ENCODE measurements at places on chromosomes 1 and 21.

DNA sequence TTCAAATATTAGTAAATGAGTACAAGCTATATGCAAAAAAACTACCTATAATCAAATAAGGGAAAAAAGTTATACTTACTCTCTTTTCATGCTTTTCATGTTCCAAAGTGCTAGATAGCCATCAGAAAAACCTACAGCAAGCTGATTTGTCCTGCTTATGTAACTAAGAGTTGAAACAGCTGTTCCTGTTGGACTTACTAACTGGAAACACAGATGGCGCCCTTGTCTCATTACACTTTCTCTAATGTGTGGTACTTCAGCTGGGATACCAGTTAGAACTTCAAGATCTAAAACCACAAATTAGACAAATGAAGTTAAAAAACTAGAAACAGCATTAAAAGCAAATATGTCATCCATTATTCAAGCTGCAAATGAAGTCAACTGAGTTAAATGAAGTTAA is 24.3 kb downstream of the AHCTF1 start:
- no peak for DNase-seq

DNA sequence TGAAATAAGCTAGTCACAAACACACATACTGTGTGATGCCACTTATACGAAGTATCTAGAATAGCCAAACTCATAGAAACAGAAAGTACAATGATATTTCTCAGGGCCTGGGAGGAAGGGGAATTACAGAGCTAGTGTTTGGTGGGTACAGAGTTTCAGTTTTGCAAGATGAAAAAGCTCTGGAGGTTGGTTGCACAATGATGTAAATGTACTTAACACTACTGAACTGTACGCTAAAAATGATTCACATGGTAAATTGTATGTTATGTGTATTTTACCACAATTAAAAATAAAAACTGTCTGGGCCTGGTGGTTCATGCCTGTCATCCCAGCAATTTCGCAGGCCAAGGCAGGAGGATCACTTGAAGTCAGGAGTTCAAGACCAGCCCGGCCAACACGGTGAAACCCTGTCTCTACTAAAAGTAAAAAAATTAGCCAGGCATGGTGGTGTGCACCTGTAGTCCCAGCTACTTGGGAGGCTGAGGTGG is 15.3 kb upstream of the FHAD1 start:
- DNase-seq: peak; percentile 56

DNA sequence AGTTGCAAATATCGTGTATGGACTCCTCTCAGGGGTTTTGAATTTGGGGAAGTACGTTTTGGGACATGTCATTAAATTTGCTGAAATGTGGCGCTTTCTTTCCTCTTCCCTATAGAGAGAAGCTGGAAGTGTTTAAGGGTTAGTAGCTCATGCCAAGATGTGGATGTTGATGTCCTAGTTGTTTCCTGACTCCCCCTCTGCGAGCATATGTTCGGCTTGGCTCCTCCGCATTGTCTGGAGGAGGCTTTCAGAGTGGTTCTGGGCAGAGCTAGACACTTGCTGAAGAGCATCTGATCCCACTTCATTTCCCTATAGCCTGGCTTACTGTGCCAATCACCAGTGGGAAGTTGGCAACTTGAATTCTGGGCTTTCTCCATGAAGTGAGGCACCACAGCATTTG is 347.4 kb upstream of the B3GALT2 start:
- DNase-seq: no peak

GRCh38 chr1:212902054-212902453 is 44.0 kb downstream of the FLVCR1 start:
- no peak for DNase-seq

DNA sequence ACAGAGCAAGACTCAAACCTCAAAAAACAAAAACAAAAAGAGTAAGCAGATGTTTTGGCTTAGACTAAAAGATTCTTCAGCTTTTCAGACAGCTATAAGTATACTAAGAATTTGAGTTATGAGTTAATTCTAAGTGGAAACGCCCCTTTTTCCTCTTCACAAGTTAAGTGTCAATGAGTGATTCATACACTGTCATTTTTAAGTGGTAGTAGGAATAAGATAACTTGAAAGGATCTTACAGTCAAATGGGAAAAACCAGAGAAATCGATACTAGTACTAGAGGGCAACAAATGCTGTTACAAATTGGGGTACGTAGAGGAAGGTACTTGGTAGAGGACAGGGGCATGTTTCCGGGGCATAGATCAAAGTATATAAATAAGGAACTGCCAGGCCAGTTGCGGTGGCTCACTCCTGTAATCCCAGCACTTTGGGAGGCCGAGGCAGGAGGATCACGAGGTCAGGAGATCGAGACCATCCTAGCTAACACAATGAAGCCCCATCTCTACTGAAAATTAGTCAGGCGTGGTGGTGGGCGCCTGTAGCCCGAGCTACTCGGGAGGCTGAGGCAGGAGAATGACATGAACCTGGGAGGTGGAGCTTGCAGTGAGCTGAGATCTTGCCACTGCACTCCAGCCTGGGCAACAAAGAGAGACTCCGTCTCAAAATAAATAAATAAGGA is 7.4 kb downstream of the H3-3A start:
- no peak for DNase-seq

GRCh38 chr1:25797939-25798338 is 2.1 kb upstream of the SELENON start:
- DNase-seq: no peak

- no peak for DNase-seq
These were observed 43.4 kb downstream of the SHCBP1L start for GRCh38 chr1:182909578-182909977.

DNA sequence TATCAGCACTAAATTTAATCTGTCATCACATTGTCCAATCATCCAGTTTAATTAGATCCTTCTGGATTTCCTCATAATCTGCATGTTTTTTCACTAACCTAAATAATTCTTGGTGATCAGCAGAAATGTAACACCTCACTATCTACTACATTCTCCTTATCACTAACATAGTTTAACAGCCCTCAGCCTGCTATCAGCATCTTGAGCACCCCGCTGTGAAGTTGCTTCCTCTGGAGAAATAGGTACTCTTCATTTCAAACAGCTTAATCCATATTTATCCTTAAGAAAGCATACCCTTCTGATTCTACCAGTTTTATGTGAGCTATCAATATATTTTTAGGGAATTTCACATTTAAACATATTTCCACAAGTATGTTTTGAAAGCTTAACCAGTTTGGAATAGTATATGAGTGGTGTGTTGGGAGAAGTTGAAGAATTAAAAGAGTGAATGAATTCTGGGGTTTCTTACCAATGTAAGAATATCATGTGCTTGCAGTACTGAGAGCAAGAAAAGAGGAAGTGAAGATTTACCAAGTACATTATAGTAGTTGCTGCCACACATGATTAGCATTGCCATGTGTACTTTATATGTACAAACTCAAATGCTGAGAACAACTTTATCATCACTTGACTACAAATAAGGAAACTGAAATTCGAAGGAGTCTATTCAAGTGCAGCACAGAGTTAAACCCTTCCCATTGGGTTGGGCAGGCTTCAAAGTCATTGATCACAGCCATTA is 771.1 kb upstream of the ADGRL4 start:
- peak; percentile 51 for DNase-seq

DNA sequence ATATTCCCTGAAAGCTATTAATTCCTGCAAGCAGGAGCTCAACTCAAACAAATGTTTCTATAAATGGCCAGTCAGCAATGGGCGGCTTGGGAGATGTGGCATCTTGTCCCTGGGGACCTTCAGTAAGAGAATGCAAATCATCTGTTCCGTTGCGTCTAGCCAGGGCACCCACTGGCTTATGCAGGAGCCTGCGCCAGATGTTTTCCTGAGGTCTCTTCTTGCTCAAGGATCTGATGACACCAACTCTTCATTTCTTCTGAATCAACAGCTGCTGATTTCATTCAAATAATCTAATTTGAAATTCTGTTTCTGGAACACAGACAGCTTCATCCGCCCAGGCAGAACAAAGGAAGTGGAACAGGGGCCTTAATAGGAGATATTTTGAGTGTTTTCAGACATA is 70.0 kb upstream of the AJAP1 start:
- DNase-seq: no peak

DNA sequence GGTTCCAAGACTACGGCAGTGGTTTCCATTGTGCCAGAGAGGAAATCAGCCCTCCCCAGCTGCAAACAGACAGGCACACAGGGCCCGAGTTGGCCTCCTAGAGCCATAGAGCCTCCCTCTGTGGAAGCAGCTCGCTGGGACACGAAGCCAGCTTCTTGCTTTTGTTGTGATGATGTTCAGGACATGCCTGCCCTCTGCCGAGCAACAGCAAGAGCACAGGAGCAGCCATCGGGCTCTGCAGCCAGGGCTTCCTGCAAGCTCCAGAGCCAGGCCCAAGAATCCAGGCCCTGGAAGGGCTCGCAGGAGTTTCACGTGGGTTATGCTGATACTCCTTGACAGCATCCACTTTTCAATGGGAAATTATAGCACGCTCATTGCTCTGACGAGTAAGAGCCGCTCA is 18.5 kb downstream of the NPHP4 start:
- DNase-seq: no peak

- DNase-seq: no peak
These were observed 27.1 kb downstream of the KAZN start for GRCh38 chr1:14625572-14625971.

DNA sequence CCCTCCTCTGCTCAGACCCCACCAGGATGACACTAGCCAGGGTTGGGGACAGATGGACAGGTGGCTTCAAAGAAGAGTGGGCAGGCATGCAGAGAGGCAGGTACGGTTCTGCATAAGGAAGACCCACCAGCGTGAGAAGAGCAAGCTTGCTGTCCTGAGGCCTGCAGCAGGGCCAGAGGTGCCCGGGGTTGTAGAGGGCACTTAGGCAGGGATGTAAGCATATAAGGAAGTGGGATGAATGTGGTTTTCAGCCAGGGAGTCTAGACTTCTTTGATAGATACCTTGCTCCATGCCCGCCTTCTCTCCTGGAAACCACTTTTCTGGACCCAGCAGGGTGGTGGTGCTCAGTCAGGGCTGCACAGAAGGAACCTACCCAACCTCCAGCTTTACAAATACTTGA is 1.4 kb downstream of the TTC39A start:
- no peak for DNase-seq

DNA sequence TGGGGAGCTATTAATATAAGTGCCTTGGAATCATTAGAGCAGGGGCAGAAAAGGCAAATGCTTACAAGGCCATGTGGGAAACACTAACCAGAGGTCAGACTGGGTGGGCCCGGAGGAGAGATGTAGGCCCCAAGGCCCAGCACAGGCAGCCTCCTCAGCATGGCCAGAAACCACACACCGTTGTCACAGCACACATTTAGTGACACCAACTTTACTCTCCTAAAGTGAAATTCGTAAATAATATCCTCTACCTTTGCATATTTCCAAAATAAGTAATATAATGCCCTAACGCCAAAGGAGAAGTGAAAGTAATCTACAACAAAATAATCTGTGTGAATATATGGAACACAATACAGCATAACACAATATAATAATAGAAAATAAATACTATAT is 62.6 kb downstream of the KIF21B start:
- DNase-seq: no peak

All from GM12864 (cell line).